HT1080 (cell line): ENCODE measurements at places on chromosomes 3 and 15. TPM values are rescaled to one million over a fixed set of nuclear protein-coding genes. Genes with fewer than 3 reads are reported as not detected.

SEMA5B gene
- total RNA-seq, result not detected in 2 replicates

GP5 gene
- not detected in 2 replicates for total RNA-seq

SPRED1 gene
- 26.3 and 27.4 TPM in 2 replicates for total RNA-seq

A4GNT gene
- not detected in 2 replicates for total RNA-seq

CPNE4 gene
- not detected in 2 replicates for total RNA-seq

CTXN2 gene
- total RNA-seq, result not detected in 2 replicates

MUC20 gene
- not detected in 2 replicates for total RNA-seq

SCAANT1 gene
- not detected in 2 replicates for total RNA-seq

CHRNA7 gene
- 2.0 TPM in 2 replicates for total RNA-seq

TICRR gene
- 8.9 and 10.1 TPM in 2 replicates for total RNA-seq

CPEB1 gene
- 0.11 and 0.94 TPM in 2 replicates for total RNA-seq

CADPS gene
- total RNA-seq, result 0.03 and 0.18 TPM in 2 replicates

C3orf62 gene
- total RNA-seq, result 1.7 and 2.3 TPM in 2 replicates

IQCH gene
- total RNA-seq, result 3.5 and 5.0 TPM in 2 replicates

AHSG gene
- 0.32 TPM in 1 of 2 replicates, not detected in the other for total RNA-seq

CPN2 gene
- total RNA-seq, result not detected in 2 replicates

CYP11A1 gene
- 0.80 and 0.87 TPM in 2 replicates for total RNA-seq

LRTM1 gene
- total RNA-seq, result not detected in 2 replicates

TLR9 gene
- not detected in 2 replicates for total RNA-seq

PDIA3 gene
- 113 and 216 TPM in 2 replicates for total RNA-seq

ZIC4 gene
- total RNA-seq, result not detected in 2 replicates

KIF23 gene
- 63.0 and 64.9 TPM in 2 replicates for total RNA-seq

PDIA5 gene
- 40.5 and 47.5 TPM in 2 replicates for total RNA-seq

ABHD2 gene
- 68.0 and 77.6 TPM in 2 replicates for total RNA-seq

MCF2L2 gene
- 1.8 and 3.4 TPM in 2 replicates for total RNA-seq

RPLP1 gene
- total RNA-seq, result 603 and 752 TPM in 2 replicates
